ENCODE measurements at places on chromosomes 2 and 18.

DNA sequence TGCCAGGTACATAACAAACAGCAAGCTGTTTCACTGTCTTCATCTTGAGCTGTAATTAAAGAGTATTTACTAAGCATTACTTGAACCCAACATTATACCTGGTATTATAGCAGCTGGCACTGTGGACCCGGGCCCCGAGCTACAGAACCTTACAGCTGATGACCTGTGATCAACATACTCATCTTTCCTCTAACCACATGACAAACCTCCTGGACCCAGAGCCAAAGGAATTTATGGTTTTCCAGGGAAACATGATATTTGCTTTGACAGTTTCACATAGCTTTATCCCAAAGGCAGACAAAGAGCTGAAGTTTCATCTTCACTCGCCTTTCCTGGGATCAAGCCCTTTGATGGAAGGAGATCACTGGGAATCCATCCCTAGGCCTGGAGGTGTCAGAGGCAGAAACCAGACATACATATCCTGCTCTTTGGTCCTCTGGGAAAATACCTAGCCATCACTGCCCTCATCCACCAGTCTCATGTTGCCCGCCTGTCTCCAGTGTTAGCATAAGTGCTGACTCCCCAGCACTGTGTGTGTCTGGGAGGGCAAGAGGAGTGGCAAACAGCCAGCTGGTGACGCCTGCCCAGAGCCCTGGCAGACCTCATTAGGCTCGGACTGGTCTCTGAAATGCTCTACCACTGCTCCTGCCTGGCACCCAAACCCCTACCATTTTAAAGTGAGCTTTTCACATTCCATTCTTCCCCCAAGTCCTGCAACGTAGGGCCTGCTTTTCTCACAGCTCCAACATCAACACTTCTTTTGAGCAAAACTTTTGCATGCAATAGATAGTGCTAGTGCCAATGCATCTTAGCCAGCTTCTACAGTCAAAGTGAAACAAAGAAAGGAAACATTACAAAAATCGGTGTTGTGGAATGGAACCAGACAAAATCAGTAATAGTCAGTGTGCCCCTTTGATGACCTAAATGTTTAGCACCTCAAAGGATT lies 138.8 kb upstream of the CTAGE1 start:
- no peak for DNase-seq

DNA sequence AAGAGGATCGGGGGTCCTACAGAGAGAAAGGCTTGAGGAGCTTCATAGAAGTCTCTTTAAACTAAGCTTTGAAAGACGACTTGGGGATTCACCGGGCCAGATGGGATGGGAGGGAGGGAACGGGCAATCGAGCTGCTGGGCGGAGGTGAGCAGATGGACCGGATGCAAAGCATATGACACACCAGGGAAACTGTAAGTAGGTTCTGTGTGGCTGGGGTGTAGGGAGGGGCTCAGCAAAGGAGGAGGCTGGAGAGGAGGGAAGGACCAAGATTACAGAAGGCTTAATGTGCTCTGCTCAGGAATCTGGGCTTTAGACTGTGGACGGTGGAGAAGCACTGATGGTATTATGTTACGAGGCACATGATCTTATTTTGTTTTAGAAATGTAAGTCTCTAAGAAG lies 131.5 kb downstream of the MAIP1 start:
- DNase-seq, result no peak

DNA sequence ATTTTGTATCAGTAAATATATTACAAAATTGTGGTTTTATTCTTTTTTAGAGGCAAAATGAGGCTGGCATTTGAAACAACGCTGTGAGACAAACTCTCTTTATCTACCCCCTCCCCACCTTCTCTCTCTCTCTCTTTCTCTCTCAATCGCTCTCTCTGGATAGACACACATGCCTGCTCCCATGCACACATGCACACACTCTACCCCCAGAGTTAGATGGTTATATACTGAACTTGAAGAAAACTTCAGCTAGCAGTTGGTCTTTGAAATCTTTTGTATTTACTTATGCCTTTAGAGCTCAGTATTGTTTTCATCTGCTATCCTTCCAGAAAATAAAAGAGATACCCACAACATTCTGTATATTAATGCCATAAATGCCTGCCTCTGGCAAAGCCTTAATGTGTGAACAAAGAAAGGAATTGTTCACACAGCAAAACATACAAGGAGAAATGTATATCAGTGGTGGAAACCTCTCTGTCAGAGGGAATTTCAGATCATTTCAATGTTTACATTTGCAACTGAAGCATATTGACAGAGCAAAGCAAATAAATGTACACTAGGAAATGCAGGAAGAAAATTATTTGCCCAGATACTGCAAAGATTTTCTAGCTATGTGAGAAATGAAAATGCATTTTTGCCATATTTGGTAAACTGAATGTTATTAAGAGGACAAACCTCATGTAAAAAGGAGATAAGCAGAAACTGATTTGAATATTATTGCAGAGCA lies 217.0 kb upstream of the UBE2E3 start:
- no peak for DNase-seq

- no peak for DNase-seq
Observed at GRCh38 chr2:85453571-85453970, 35.1 kb downstream of the SH2D6 start.

DNA sequence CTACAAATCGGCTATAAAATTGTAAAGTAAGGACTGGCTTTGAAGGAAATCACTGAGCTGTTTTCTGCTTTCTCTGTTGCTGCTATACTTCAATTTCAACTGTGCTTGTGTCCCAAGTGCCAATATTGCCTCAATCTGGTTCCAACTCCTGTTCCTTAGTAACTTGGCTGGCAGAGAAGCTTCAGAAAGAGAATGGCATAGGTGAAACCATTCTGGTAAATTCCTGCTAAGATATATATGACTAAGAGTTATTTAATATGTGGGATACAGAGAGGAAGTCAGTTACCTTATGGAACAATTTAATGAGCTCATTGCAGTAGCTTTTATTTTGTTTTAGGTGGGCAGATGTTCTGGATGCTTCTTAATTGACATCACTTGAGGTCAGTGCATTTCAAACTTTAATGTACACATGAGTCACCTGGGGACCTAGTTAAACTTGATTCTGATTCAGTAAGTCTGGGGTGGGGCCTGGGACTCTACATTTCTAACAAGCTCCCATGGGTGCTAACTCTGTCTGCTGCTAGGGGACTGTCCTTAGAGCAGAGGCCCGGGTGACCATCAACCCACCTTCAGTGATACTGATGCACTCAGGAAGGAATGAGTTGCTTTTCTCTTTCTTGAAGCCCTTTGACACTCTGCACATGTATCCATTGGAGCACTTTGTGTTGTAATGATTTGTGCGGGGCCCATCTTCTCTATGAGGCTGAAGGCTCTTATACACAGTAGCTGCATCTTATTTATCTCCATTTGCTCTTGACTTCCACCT lies 47.6 kb downstream of the LIPG start:
- no peak for DNase-seq

- DNase-seq, result no peak
Observed at GRCh38 chr2:42371611-42372473, 10.8 kb upstream of the COX7A2L start.

GRCh38 chr2:24820175-24820513 lies 26.9 kb downstream of the CENPO start:
- no peak for DNase-seq

GRCh38 chr2:11344956-11345677 lies 681 bp upstream of the ROCK2 start:
- DNase-seq, result peak; percentile 49

DNA sequence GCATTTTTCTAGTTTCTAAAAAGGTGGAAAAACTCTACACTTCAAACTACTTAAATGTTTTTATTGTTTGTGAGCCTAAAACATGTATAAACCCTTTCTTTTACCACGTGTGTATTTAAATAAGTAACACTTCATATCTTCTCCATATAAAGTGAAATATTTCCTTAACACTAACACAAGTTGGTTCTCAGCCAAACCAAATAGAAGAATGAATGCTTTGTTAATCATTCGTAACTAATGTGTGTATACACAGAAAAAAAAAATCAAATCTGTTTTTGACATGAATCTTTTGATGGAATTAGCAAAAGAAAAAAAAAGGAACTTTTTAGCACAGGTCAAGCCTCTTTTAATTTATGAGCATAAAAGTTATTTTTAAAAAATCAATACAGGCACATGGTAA lies 89.3 kb downstream of the EHBP1 start:
- no peak for DNase-seq

- DNase-seq, result no peak
Observed at GRCh38 chr2:194674043-194674442, 983.0 kb upstream of the SLC39A10 start.

- no peak for DNase-seq
Observed at GRCh38 chr2:222290736-222291484, 7.9 kb downstream of the PAX3 start.

- DNase-seq, result peak; percentile 13
Observed at GRCh38 chr2:239354132-239354790, 46.6 kb downstream of the HDAC4 start.

GRCh38 chr2:46216213-46216612 lies 81.0 kb upstream of the EPAS1 start:
- DNase-seq, result no peak

GRCh38 chr2:42777883-42778805 lies 14.2 kb upstream of the OXER1 start:
- no peak for DNase-seq

- DNase-seq, result no peak
Observed at GRCh38 chr2:109171444-109172334, 42.7 kb downstream of the SH3RF3 start.

GRCh38 chr18:32823226-32823625 lies 50.4 kb upstream of the KLHL14 start:
- no peak for DNase-seq

- no peak for DNase-seq
Observed at GRCh38 chr2:158589303-158589702, 132.6 kb downstream of the PKP4 start.

GRCh38 chr2:66651295-66651694 lies 216.4 kb downstream of the MEIS1 start:
- DNase-seq, result no peak

DNA sequence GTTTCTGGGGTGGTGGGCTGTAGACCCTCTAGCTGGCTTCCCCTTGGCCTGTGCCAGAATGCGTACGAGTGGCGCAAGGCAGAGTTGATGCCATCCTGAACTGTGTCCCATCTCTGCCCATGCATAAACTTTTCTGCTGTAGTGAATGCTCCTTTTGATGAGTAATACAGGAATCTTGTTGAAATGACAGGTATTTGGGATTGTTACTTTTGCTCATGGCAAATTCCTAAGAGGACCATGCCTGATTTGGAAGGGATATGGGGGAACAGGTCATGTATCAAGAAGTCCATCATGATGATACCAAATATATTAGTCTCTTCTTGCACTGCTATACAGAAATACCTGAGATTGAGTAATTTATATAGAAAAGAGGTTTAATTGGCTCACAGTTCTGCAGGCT lies 648.0 kb downstream of the SLC4A3 start:
- DNase-seq, result no peak

DNA sequence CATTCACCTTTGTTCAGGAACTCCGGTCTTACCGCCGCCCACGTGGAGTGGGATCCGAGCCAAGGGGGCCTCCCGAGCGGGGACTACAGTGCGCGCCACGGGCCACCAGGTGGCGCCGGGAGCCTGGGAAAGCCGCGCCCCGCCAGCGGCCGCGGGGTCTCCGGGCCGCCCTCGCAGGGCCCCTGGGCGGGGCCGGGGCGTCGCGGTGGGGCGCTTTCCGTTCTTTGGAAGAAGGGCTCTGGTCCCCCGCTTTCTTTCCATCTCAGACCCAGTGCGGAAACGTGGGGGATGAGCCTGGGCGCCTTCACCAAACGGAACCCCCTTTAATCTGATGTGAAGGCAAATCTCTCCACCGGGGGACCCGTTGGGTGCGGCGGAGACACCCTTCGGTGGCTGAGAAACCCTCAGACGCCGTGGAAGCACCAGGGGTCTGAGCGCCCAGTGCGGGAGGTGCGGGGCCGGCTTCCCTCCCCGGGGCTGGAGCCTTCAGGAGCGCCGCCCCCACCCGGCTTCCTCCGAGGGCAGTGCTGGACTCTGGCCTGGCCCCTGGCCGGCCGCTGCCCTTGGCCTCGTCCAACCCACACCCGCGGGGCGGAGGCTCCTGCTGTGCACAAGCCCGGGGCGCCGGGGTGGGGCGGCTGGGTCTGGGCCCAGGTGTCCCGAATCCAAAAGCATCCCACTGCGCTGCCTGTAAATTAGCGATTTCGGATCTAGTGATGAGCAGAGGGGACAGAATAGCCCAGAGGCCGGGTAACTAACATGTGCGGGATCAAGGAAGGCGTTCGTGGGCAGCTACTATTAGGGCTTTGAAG lies 44.6 kb downstream of the GORASP2 start:
- DNase-seq, result peak; percentile 77

DNA sequence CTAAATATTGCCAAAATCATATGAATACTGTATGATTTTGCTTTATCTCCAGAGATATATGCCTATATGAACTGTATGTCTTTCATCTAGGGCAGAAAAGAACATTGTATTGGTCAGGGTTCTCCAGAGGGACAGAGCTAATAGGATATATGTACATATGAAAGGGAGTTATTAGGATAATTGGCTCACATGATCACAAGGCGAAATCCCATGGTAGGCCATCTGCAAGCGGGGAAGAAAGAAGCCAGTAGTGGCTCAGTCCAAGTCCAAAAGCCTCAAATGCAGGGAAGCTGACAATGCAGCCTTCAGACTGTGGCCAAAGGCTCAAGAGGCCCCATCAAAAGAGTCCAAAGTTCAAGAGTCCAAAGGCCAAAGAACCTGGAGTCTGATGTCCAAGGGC lies 209.9 kb downstream of the RNF144A start:
- no peak for DNase-seq

- DNase-seq, result no peak
Observed at GRCh38 chr18:8326763-8327394, 282.4 kb upstream of the RAB12 start.

DNA sequence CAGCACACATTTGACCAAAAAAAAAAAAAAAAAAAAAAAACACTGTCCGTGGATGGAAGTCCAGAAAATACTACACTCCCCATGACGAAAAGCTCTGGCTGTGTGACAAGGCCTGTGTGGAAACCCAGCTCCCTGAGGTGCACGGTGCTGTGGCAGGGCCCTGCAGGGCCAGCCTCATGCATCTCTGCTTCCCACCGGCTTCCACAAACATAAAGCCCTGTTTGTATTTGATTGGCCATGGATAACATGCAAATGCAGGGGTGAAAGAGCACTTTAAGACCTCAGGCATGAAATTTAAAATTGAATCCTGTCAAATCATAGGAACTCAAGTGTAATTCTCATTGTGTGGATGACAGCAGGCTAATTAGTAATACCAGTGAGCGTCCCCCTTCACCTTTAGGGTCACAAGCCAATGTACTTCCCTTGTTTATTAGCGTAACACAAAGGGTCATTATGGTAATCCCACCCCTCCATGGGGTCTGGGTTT lies 757.2 kb downstream of the GALR1 start:
- DNase-seq, result no peak

GRCh38 chr18:7521226-7521856 lies 45.8 kb upstream of the PTPRM start:
- DNase-seq, result no peak

DNA sequence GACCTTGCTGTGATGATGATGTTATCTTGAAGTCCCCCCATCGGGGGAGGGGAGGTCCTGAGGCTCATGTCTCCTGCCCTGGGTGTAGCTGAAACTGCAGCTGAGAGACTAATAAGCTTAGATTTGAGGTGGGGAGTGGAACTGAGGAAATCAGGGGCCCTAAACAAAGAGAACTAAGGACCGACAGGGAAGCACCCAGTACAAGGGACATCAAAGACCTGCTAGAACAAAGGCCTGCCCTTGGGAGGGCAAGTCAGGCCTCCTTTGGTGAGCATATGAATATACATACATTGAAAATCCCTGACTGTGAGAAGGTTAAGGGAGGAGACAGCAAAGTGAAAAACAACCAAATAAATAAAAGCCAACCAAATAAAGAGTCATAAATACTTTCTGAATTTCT lies 1132.5 kb upstream of the CELF4 start:
- no peak for DNase-seq

- no peak for DNase-seq
Observed at GRCh38 chr18:58544179-58544578, 84.7 kb downstream of the ALPK2 start.
